ENCODE measurements at places on chromosomes 5 and 9. TPM values are rescaled to one million over a fixed set of nuclear protein-coding genes. Genes with fewer than 3 reads are reported as not detected.

The SLC45A2 gene
- total RNA-seq, result not detected

The CHSY3 gene
- 6.4 TPM for total RNA-seq

The OTP gene
- not detected for total RNA-seq

The LCN2 gene
- not detected for total RNA-seq

The TTC16 gene
- total RNA-seq, result 0.05 TPM

The TEX53 gene
- not detected for total RNA-seq

The MGAT4B gene
- total RNA-seq, result 59.4 TPM

The SMIM33 gene
- 0.58 TPM for total RNA-seq

The LCN15 gene
- total RNA-seq, result 0.27 TPM

The GLIPR2 gene
- total RNA-seq, result 58.5 TPM

The AMBP gene
- 0.45 TPM for total RNA-seq

The DIPK1B gene
- total RNA-seq, result 28.9 TPM

The SLC4A9 gene
- total RNA-seq, result not detected

The DOCK8 gene
- total RNA-seq, result 4.5 TPM

The SPATA31D4 gene
- total RNA-seq, result not detected

The SPINK7 gene
- 0.93 TPM for total RNA-seq

The SOX30 gene
- total RNA-seq, result 0.27 TPM

The COL23A1 gene
- 0.18 TPM for total RNA-seq

The LCN10 gene
- total RNA-seq, result 1.5 TPM

The DHX29 gene
- total RNA-seq, result 24.1 TPM

The SPINK13 gene
- total RNA-seq, result not detected

The SHB gene
- total RNA-seq, result 10.2 TPM

The C9 gene
- not detected for total RNA-seq

The TNFSF8 gene
- total RNA-seq, result 0.31 TPM

The CCNJL gene
- 1.4 TPM for total RNA-seq

The KIF24 gene
- total RNA-seq, result 1.00 TPM

The CDO1 gene
- total RNA-seq, result 35.9 TPM

The ACTBL2 gene
- total RNA-seq, result not detected

The C8G gene
- not detected for total RNA-seq

The GEMIN5 gene
- total RNA-seq, result 11.6 TPM

The CYSRT1 gene
- 1.3 TPM for total RNA-seq

The FAT2 gene
- 0.26 TPM for total RNA-seq

The SPINK14 gene
- total RNA-seq, result not detected

The RNF180 gene
- total RNA-seq, result 4.0 TPM

The CCDC192 gene
- total RNA-seq, result 1.2 TPM

The MARCHF11 gene
- 3.9 TPM for total RNA-seq

The FAF2 gene
- 31.8 TPM for total RNA-seq

The PCDHB15 gene
- 4.7 TPM for total RNA-seq

The FBXW11 gene
- total RNA-seq, result 46.7 TPM

The PLEKHG4B gene
- 0.73 TPM for total RNA-seq

The IRX4 gene
- total RNA-seq, result not detected

The SPINK4 gene
- not detected for total RNA-seq

The SLC34A1 gene
- not detected for total RNA-seq

The PTPRD gene
- 72.6 TPM for total RNA-seq

The LOX gene
- 8.3 TPM for total RNA-seq

The MYOT gene
- 0.11 TPM for total RNA-seq

The ERCC8 gene
- 18.8 TPM for total RNA-seq

The PRLR gene
- 14.4 TPM for total RNA-seq

The BRD9 gene
- total RNA-seq, result 36.5 TPM

The MOCS2 gene
- total RNA-seq, result 26.2 TPM

The SGTB gene
- 29.4 TPM for total RNA-seq

The RGS7BP gene
- total RNA-seq, result 0.10 TPM

The ACOT12 gene
- total RNA-seq, result 0.36 TPM

The GGTA1 gene
- total RNA-seq, result 1.1 TPM

The SGCD gene
- total RNA-seq, result 0.75 TPM

The FAM78A gene
- 0.88 TPM for total RNA-seq

The PCDHA7 gene
- 1.8 TPM for total RNA-seq

The PPP2R2B gene
- total RNA-seq, result 69.7 TPM

The PLPP7 gene
- total RNA-seq, result 6.4 TPM

All from motor neuron (in vitro differentiated cells).